ENCODE measurements at places on chromosomes 2 and 18.

DNA sequence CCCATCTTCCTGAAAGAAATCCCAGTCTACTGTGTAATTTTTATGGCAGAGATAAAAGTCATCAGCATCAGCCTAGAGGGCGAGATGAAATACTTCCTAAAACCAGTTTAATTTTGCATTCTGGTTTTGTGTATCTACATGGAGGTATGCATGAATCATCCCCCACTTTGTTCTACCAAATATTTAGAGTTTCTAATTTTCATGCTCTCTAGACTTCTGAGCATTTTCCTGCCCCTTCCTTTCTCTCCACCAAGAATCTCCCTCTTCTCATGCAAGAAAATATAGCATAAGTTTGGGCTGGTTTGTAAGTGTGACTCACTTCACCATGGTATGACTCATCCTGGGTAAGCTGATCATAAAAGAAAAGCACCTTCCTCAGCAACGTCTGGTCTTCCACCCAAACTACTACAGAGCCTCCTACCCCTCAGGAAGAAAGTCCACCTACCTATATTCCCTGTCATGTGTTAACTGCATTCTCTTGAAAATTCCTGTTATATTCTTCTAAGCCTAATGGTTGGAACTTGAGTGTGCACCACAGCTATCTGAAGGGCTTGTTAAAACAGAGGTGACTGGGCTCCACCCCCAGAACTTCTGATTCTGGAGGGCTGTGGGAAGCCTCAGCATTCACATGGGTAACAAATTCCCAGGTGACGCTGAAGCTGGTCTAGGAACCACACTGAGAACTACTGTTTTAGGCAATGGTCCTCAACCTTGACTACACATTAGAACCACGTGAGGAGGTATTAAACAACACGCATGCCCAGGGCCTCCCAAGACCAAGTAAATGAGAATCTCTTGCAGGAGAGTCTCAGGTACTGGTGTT lies 37.4 kb upstream of the RAPGEF4 start:
- peak; percentile 95 for DNase-seq

- DNase-seq: no peak
Measured at GRCh38 chr2:162477011-162477410, 133.1 kb downstream of the GCA start.

GRCh38 chr2:220748875-220749479 lies 823.1 kb downstream of the EPHA4 start:
- DNase-seq: no peak

DNA sequence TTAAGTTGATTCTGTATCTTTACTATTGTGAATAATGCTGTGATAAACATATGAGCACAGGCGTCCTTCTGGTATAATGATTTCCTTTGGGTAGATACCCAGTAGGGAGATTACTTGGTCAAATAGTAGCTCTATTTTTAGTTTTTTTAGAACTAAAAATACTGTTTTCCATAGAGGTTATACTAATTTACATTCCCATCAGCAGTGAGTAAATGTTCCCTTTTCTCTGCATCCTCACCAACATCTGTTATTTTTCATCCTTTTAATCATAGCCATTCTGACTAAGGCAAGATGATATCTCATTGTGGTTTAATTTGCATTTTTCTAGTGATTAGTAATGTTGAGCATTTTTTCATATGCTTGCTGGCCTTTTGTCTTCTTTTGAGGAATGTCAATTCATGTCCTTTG lies 35.1 kb downstream of the PMS1 start:
- DNase-seq: peak; percentile 81

DNA sequence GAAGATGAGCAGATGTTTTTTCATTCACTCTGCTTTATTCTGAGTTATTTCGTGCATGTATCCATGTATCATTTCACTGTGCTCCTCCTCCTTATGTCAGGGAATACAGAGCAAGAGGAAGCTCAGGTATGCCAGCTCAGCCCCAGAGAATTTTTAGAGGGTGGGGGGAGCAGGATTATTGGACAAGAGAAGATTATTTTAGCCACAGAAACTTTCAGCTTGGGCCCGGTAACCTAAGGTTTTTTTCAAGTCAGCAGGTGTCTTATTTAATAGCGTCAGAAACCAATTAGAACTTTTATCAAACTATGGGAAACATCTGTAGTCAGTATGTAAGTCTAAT lies 232.9 kb upstream of the SIX3 start:
- no peak for DNase-seq

DNA sequence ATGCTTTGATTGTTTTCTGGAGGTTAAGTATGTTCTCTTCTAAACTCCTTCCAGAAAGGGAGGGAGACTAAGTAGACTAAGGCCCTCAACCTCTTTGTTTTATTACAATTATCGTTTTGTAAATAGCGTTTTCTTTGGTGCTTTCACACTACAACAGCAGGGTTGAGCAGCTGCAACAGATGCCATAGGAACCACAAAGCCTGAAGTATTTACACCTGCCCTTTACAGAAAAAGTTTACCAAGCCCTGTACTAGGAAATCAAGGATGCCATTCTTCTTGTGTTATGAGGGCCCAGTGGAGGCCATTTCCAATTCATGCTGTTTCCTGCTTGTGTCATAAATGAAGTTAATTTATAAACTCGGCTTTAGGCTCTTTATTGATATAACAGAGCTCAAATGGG lies 914.8 kb downstream of the DCDC2C start:
- no peak for DNase-seq

GRCh38 chr2:176612036-176612435 lies 342.8 kb downstream of the MTX2 start:
- no peak for DNase-seq

- DNase-seq: no peak
Measured at GRCh38 chr2:107111623-107112022, 225.7 kb upstream of the ST6GAL2 start.

GRCh38 chr2:65032019-65032975 lies 23.9 kb upstream of the CEP68 start:
- no peak for DNase-seq

DNA sequence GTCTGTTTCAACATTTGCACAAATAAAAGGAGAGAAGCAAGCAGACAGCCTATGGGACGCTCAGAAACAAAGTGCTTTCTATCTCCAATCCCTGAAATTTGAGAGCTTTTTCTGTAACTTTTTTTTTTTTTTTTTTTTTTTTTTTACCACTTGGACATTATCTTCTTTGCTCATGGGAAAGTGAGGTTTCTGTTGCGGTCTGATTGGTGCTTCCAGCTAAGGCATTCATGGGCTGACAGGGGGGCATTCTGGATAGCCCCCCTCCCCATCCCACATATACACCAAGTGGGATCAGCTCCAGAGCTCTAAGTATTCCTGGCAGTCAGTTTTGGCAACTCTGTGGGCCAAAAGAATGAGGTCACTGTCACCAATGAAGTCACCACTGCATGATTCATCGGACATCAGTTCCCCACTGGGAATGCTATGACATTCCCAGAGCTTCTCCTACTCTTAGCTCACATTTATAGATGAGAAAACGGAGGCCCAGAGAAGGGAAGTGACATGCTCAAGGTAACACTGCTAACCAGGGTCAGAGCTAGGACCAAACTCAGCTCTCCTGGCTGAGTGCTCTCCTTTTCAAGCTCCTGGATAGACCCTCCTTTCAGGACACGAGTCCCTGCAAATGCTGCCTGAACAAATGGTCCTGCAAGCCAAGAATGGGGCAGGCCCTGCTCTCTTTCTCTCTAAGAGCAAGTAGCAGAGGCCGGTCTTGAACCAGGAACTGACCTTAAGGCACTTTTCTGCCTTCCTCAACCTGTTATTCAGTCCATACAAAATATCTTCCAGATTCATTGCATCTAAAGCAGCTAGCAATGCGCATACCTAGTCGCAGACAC lies 61.3 kb downstream of the TMEM247 start:
- DNase-seq: peak; percentile 52

- DNase-seq: no peak
Measured at GRCh38 chr2:26043862-26044696, 10.2 kb downstream of the RAB10 start.

DNA sequence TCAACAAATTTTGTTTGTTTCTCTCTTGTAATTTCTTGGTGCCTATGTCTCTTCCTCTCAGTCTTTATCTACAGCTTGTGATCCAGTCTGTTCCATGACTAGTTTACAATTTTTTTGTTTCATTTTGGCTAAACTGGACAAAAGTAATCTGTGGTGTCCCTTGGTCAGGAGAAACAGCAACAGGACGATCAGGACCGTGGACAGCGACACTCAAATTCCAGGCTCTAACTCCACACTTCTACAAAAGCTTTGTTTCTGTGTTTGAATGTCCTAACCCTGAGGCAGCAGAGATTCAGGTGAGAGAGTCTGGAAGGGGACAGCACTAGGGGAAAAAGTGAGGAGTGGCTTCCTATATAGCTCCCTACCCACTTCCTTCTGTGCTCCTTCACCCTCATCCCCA lies 593.3 kb upstream of the FANCL start:
- DNase-seq: peak; percentile 2

DNA sequence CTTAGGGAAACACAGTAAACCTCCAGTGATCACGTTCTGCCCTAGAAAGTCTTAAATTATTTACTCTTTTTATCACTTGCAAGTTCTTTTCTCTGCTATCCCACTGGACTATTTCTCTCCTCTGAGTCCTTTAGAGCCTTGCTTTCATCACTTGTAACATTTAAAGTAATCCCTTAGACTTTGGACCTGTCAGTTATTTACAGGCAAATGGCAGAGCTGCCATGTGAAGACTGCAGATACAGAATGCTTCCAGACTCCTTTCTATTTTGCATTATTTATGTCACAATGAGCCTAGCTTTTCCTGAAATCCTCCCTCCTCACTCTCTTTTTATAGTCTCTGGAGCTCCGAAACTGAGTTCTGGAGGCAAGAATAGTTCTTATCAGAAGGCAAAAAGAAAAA lies 325.6 kb upstream of the TRIB2 start:
- DNase-seq: no peak

GRCh38 chr18:47680488-47680887 lies 250.0 kb downstream of the SMAD2 start:
- DNase-seq: no peak

GRCh38 chr2:167783261-167784083 lies 463.9 kb downstream of the STK39 start:
- peak; percentile 18 for DNase-seq

DNA sequence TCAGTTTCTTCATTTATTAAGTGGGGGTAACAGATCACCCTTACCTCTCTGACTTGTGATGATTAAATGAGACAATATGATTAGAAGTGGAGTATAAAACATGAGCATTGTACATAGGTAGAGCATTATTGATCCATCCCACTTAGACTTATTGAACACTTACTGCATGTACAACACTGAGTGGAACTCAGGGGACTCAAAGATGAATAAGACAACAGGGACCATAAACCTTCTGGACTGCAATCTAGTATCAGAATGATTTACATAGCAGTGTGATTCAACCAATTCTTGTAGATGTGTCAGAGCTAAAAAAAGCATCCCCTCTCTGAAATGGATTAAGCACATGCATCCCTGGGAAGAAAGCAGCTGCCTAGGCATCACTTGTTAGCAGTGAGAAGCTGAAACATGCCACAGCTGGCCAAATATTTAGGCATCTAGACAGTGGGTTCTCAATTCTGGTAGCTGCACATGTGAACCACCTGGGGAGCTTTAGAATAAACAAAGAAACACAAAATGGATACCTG lies 111.5 kb downstream of the CYRIA start:
- DNase-seq: no peak

DNA sequence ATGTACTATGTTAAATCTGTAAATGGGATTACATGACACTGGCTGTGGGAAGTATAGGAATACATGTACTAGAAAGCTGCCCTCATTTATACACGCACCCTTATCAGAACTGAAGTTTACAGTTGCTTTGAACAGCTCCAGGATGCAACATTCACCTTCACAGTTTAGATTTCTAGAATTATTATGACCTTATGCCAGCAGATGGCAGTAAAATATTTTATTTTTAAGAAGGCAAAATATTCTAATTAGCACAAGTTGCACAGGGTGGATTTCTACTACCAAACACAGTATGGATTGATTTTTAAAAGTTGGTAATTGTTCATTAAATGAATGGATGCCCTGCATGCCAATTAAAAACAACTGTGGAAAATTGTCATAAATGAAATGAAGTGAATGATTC lies 670.4 kb downstream of the KCNJ3 start:
- no peak for DNase-seq

DNA sequence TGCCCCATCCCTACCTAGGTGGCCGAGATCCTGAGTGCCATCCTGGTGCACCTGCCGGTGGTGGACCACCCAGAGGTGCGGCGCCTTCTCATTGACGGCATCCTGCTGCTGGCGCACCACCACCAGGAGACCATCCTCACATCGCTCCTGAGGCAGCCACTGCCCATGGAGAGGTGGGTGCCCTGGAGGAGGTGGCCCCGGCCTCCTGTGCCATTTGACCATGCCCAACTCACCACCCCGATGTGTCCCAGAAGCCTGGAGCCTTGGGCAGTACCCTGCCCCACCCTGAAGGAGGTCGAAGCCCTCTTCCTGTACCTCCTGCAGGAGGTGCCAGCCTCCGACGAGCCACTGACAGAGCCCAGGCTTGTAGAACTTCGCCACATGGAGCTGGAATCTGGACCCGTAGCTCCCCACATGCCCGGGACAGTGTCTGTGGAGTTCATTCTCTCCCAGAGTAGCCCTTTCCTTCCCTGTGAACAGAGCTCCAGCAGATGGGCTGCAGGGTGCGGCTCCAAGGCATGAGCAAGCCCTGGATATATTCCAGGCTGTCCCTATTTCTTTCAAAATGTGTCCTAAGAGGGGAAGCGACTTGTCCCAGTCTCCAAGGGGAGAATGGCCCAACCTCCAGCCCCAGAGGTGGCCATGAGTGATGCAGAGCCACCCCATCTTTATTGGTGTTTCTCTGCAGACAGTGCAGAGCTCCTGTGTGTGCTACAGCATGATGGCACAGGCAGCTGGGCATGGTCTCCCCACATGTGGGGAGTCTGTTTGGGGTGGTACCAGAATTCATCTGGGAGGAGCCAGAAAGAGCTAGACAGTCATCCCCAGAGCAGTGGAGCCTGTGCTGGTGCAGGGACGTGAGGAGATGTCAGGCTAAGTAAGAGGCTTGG lies 34.2 kb downstream of the HJURP start:
- DNase-seq: no peak

GRCh38 chr2:104976603-104977120 lies 61.2 kb upstream of the MRPS9 start:
- no peak for DNase-seq

GRCh38 chr2:118834901-118835745 lies 12.3 kb downstream of the EN1 start:
- DNase-seq: no peak

- DNase-seq: no peak
Measured at GRCh38 chr18:495017-495416, 5.5 kb downstream of the COLEC12 start.

- DNase-seq: no peak
Measured at GRCh38 chr2:176643646-176644045, 374.4 kb downstream of the MTX2 start.

DNA sequence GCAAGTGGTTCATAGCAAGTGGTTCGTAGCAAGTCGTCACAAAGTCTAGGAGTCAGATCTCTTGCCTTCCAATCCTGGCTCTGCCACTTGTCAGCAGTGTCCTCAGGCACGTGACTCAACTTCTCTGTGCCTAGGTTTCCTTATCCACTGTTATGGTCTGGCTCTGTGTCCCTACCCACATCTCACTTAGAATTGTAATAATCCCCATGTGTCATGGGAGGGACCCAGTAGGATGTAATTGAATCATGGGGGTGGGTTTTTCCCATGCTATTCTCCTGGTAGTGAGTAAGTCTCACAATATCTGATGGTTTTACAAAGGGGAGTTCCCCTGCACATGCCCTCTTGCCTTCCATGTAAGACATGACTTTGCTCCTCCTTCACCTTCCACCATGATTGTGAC lies 51.8 kb upstream of the AP1S3 start:
- DNase-seq: no peak

- DNase-seq: no peak
Measured at GRCh38 chr2:159034713-159035112, 66.3 kb downstream of the TANC1 start.
